ENCODE measurements at places on chromosomes 16 and 17.

GRCh38 chr17:49498029-49498615 lies 3.0 kb downstream of the NGFR start:
- no peak for DNase-seq

DNA sequence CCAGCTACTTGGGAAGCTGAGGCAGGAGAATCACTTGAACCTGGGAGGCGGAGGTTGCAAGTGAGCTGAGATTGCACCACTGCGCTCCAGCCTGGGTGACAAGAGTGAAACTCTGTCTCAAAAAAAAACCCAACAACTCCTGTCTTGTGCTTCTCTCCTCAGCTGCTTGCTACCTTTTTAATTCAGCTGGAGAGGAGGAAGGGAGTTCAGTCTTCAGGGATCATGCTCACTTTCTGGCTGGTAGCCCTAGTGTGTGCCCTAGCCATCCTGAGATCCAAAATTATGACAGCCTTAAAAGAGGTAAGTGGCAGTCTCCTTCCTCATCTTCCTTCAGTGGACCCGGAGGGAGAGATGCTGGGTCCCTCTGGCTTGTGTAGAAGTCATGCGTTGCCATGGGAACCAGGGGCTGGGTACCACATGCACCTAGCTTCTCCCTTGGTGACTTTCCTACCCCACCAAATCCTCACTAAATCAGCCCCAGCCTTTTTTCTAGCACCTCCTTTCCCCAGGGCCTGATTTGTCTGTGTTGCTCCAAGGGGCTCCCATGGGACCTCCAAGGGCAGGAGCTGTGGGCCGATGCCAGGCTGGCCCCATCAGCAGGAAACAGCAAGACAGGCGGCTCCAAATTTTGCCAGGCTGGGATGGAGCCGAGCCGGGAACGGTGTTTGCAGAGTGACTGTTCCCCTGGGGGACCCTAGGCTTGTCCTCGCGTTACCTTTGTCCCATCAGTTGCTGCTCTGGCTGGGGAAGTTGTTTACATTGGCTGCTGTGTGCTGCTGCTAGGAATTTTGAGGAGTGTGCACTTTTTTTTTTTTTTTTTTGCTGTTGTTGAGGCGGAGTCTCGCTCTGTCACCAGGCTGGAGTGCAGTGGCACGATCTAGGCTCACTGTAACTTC lies 65.2 kb downstream of the ABCC1 start:
- no peak for DNase-seq

- DNase-seq: no peak
Measured at GRCh38 chr17:1996800-1997288, 28.3 kb downstream of the RTN4RL1 start.

- no peak for DNase-seq
Measured at GRCh38 chr16:11198375-11198774, 57.6 kb downstream of the SOCS1 start.

GRCh38 chr17:43125967-43126910 lies 1.1 kb upstream of the BRCA1 start:
- DNase-seq: no peak

DNA sequence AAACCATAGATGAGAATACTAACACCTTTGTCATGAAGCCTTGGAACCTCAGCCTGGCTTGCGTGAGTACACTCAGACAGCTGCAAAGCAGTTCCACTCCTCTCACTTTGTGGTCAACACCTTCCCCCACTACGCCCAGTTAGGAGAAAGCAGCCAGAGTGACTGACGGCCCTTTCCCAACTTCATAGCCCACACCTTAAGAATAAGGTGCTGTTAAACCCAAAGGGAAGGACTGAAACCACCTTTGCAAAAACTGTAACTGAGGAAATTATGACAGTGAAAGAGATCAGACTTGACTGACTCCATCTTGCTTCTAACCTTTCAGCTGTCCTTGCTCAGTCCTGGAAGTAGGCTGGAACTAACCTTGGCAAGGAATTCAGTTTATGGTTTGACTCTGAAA lies 13.7 kb downstream of the N4BP1 start:
- DNase-seq: no peak

GRCh38 chr16:1870365-1871082 lies 1.4 kb downstream of the MEIOB start:
- no peak for DNase-seq

DNA sequence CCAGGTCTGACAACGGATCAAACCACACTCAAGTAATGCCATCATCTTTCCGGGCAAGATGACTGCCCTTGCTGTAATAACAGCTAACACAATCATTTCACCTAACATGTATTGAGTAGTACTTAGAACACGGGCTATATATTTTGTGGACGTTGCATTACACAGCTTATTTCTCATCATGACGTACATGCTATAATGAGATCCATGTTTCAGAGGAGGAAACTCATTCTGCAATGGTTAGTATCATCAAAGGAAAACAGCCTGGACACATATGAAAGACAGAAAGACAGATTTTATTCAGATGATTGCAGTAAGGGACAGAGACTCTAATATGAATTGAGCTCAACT lies 446.7 kb downstream of the HS3ST3B1 start:
- no peak for DNase-seq

DNA sequence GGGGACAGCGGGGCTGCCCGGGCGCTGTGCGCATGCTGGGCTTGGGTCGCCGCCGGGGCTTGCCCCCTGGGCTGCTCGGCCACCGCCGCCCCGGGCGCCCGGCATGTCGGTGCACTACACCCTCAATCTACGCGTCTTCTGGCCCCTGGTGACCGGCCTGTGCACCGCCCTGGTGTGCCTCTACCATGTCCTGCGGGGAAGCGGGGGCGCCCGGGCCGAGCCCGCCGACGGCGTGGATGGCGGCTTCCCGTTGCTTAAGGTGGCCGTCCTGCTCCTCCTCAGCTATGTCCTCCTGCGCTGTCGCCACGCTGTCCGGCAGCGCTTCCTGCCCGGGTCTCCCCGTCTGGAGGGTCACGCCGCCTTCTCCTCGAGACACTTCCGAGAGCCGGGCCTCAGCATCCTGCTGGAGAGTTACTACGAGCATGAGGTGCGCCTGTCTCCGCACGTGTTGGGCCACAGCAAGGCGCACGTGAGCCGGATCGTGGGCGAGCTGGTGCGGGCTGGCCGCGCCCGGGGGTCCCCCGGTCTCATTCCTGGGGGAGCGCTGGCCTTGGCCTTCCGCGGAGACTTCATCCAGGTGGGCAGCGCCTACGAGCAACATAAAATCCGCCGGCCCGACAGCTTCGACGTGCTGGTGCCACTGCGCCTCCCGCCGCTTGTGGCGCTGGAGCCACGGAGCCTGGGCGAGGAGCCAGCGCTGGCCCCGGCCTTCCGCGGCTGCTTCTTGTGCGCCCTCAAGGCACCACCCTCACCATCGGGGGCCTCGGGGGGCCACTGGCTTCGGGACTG lies 789 bp downstream of the ITPRIPL2 start:
- DNase-seq: no peak

- no peak for DNase-seq
Measured at GRCh38 chr16:10827691-10828341, 9.2 kb upstream of the TVP23A start.

- DNase-seq: no peak
Measured at GRCh38 chr16:76729525-76729924, 452.3 kb downstream of the CNTNAP4 start.

- DNase-seq: no peak
Measured at GRCh38 chr16:57536306-57537193, at the start of gene CCDC102A. CCDC102A (minus strand) TSS chr16:57536571; CDS start chr16:57529177, 7,394 bp downstream.

- DNase-seq: no peak
Measured at GRCh38 chr17:67200727-67201301, 44.2 kb downstream of the HELZ start.

DNA sequence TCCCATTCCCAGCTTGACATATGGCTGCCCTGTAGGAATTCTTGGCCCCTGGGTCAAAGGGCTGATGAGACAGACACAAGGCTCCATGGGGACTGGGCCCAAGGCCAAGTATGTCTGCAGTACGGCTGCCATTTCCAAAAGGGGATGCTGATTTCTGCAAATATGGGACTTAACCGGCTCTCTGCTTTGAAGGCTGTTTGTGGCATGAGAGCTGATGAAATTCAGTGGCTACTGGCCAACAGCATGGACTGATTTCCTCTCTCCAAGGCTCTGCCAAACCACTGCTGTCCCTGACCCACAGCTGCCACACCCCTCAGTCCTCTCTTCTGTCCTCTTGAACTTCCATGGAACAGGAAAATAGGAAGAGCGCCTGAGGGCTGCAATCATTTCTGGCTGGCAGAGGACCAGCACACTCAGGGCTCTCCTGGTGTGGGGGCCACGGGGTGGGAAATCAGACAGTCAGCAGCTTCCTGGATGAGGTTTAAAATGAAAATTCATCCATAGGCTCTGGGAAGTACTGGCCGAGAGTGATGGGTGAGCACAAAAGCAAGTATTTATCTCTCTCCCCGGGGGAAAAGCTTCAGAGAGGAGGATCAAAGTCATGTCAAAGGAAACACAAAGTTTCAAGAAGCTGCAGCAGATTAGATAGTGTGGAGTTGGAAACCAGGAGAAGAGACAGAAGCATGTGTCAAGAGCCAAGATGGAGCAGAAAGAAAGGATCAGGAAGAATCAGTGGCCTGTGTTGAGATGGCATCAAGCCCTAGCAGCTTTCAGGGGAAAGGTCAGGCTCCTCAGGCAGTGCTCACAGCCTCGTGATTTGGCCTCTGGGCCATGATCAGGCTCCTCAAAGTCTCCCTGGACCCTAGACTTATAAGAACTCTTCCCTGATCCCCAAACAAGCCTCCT lies 64.1 kb upstream of the SREBF1 start:
- DNase-seq: peak; percentile 10

GRCh38 chr16:72128701-72129100 lies 35.1 kb downstream of the DHX38 start:
- no peak for DNase-seq

DNA sequence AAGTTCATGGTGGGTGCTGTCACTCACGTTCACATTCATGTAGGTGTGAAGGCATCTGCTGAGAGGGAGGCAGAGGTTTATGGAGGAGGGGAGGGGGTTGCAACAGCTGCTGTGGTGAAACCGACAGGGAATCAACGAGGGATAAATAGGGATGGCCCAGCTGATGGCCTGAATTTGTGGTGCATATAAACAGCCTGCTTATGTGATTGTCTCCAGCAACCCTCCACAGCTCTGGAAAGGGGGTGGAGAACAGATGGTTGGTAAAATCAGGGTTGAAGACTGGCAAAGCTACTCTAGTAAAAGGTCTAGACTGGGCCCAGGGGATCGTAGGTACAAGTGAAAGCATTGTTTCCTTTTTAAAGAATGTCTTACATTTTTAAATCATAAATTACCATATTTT lies 53.7 kb downstream of the IQCK start:
- DNase-seq: no peak

DNA sequence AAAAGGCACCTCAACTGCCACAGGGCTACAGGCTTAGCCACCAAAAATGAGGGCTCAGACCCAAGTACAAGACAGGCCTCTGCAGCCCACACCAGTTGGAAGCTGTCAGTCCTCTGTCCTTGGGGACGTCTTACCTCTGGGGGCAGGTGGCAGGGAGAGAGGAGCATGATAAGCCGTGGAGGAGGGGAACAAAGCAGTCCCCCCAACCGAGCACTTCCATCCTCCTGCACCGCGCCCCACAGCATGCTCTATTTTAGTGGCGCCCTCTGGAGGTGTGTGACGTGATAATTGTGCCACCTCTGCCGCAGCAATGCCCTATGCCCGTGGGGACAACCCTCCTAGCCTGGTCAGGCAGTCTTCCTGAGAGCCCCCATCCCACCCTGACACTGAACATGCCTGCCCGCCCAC lies 13.6 kb downstream of the G6PC3 start:
- no peak for DNase-seq

DNA sequence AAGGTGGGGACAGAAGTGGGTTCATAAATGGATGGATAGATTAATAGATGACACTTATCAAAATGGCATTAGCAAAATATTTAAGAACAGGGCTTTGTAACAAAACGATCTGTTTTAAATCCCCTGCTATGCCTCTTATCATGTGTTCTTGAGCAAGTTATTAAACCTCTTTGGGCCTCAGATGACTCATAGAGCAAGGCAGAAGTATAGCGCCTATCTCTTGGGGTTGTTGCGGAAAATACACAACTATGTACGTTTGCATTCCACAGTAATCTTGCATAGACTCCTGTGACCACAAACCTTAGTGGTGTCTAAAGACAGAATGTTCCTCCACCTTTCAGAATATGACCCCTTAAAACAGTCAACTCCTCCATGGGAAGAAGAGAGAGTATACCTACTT lies 116.8 kb downstream of the CDYL2 start:
- no peak for DNase-seq

GRCh38 chr17:11880714-11881113 lies 116.6 kb downstream of the ZNF18 start:
- DNase-seq: no peak

GRCh38 chr16:2163211-2163881 lies 7.8 kb downstream of the TRAF7 start:
- no peak for DNase-seq

- DNase-seq: no peak
Measured at GRCh38 chr16:7921345-7921744, 588.7 kb downstream of the RBFOX1 start.

GRCh38 chr17:76757256-76757655 lies 19.3 kb downstream of the MFSD11 start:
- no peak for DNase-seq

- DNase-seq: no peak
Measured at GRCh38 chr17:49898366-49899190, 50.7 kb upstream of the TAC4 start.

DNA sequence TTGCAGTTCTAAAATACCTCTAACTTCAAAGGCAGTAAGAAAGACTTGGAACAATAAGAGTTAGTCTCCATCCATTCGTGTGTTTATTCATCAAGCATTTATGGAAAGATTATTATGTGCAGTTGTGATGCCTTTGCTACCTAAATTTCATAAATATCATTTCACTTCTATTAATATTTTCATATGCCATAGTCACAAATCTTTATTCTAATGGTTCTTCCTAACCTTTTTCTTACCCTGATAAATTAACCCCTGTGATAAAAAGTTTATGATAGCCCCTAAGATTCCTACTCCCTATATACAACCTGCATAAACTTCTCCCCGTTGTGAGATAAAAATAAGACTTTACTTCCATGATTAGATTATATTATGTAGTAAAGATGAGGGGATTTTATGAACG lies 94.9 kb downstream of the BRIP1 start:
- DNase-seq: no peak

DNA sequence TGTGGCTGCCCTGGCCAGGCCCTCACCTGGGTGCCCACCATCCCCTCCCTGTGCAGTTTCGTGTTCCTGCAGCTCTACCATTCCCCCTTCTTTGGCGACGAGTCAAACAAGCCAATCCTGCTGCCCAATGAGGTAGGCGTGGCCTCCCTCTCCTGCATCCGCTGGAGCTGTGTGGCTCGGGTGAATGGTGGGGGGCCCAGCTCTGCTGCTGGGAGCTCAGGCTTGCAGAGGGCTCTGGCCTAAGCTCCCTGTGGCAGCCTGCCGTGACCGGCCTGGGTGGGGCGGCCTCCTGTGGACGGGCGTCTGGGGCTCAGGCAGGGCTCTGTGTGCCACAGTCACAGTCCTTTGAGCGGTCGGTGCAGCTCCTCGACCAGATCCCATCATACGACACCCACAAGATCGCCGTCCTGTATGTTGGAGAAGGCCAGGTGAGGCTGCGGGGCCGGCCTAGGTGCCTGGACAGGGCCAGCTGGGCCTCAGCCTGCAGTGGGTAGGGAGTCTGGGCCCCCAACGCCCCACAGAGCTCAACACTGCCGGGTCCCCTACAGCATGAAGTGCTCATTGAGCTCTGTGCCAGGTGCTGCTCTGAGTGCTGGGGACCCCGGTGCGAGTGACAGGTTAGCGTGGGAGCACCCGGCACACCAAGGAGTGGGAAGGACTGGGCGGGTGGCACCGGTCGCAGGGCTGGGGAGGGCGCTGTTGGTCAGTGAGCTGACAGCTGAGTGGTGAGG lies 37.3 kb downstream of the TSC2 start:
- no peak for DNase-seq

GRCh38 chr16:59042301-59042700 lies 308.2 kb upstream of the GOT2 start:
- DNase-seq: no peak

Measured in NCI-H2081 treated with DMSO at 0.1 percent for 48 hours (cell line).